ENCODE measurements at places on chromosomes 13 and 19.

DNA sequence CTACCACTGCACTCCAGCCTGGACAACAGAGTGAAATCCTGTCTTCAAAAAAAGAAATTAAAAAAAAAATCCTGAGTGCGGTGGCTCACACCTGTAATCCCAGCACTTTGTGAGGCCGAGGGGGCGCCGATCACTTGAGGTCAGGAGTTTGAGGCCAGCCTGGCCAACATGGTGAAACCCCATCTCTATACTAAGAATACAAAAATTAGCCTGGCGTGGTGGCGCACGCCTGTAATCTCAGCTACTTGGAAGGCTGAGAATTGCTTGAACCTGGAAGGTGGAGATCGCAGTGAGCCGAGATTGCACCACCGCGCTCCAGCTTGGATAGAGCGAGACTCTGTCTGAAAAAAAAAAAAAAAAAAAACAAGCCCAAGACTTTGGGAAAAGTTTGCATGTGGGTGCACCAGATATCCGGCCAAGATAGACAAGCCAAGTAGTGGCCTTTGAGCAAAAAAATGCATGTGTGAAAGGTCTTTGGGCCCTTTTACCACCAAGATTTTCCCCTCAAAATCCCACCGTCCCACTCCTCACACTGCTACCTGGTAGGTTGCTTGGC lies 5.7 kb downstream of the DNAJB1 start:
- peak; percentile 52 for DNase-seq

- no peak for DNase-seq
Measured at GRCh38 chr13:32589471-32589870, 3.2 kb downstream of the PDS5B start.

GRCh38 chr13:81293594-81294164 lies 952.8 kb upstream of the SPRY2 start:
- no peak for DNase-seq

- DNase-seq = no peak
Measured at GRCh38 chr13:97492684-97493371, 58.9 kb downstream of the RAP2A start.

DNA sequence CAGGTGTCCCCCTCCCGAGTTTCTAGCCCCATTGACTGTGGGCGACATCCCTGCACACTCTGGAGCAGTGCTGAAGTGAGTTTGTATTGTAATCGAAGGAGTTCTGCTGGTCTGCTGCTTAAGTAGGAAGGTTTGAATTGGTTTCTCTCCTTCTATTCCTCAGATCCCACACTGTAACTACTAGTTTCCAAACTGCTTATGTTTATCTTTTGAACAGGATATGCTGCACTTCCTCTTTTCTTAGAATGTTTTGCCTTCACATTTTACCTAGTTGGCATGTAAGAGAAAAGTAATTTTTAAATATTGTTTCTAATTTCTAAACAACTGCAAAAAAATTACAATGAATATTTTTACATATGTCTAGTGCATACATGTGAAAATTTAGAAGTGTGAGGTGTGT lies 511.8 kb downstream of the KLF12 start:
- no peak for DNase-seq

DNA sequence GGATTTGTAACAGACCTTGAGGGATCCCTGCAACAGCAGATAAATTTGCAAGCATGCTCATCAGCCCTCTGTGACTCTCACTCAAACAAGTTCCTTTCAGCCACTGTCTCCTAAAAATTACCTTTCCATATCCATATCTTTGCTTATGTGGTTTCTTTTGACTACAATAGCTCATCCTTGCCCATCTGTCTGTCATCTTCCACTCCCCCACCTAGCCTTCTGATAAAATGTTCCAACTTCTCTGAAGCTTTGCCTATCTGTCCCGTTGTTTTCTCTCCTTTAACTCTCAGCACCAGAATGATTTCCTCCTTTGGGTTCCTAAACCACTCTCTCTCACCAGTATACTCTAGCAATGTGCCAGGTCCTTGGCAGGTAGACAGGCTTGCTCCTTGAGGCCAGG lies 194.5 kb downstream of the VWA8 start:
- no peak for DNase-seq

GRCh38 chr13:42333613-42334328 lies 61.8 kb downstream of the AKAP11 start:
- no peak for DNase-seq

GRCh38 chr13:101451641-101452040 lies 834 bp upstream of the ITGBL1 start:
- no peak for DNase-seq

- no peak for DNase-seq
Measured at GRCh38 chr13:70593716-70594115, 485.5 kb upstream of the KLHL1 start.

GRCh38 chr13:20717581-20718542 lies 14.4 kb downstream of the IL17D start:
- no peak for DNase-seq

DNA sequence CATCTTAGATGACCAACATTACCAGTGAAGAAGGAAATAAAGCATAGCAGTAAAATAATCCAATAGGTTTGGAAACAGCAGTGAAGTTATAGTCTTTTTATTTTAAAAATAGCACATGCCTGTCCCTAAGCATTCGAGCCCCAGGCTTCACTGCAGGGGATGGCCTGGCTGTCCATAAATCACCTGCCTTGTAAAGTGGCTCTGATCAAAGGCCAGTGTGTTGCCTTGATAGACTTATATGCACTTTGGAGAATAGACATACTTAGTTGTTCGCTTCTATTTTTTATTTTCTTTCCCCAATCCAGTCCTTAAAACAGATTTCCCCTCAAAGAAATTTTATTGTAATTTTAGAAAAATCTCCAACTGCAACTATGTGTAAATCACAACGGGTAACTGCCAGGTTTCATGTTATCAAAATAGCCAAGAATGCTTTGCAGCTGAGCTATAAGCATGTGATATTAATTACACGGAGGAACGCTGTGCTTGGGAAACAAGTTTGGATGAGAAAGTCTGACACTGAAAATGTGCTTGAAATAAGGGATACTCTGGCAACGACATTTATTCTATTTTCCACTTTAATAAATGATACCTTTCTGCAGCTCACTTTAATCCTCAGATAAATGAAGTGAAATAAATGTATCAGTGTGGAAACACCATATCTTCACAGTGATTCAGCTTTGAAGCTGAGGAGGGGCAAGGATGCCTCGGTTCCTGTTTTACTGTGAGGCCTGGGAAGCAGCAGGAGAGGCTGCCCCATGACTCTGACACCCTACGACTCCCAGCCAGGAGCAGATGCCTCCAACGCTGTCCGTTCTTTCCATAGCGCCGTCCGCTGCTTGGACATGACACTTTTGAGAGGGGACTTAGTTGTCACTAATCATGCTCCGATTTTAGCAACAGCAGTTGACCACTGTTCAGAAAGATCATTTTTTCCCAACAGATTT lies 5.5 kb upstream of the METTL21C start:
- no peak for DNase-seq

- DNase-seq = no peak
Measured at GRCh38 chr13:62305756-62306155, 890.1 kb upstream of the PCDH20 start.

GRCh38 chr13:19818223-19818842 lies 35.6 kb upstream of the PSPC1 start:
- peak; percentile 1 for DNase-seq

DNA sequence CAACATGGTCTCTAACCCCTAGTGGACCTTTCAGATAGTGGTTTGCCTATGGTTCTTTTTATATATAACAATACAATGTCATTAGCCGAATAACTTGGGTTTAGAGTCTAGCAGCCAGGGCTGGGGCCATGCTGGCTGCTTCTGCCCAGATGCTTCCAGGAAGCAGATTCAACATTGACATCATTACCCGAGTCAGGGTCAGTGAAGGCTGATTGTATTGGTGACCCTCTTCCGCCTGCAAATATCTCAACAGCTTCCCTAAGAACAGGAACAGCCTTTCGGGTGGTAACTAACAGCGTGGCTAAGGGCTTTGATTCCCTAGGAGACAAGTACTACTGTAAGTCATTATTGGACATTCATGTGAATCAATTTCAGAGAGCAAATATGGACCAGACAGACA lies 476.4 kb downstream of the UQCRFS1 start:
- DNase-seq = no peak

DNA sequence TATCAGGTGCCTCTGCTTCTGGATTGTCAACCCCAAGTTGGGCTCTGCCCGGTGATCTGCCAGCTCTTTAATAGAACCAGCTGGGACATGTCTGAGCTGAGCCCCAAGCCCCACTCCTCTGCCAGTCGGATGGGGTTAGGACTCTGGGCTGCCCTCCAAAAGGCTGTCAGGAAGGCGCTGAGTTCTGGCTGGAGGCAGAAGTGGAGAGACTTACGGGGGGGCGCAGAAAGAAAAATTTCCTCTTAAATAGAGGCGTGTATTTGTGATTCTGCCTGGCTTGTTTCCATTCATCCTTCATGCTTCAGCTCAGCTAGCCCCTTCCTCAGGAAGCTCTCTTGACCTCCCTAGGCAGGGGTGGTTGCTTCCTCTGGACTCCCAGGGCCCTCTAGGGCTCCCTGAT lies 985 bp upstream of the KCNK6 start:
- no peak for DNase-seq

DNA sequence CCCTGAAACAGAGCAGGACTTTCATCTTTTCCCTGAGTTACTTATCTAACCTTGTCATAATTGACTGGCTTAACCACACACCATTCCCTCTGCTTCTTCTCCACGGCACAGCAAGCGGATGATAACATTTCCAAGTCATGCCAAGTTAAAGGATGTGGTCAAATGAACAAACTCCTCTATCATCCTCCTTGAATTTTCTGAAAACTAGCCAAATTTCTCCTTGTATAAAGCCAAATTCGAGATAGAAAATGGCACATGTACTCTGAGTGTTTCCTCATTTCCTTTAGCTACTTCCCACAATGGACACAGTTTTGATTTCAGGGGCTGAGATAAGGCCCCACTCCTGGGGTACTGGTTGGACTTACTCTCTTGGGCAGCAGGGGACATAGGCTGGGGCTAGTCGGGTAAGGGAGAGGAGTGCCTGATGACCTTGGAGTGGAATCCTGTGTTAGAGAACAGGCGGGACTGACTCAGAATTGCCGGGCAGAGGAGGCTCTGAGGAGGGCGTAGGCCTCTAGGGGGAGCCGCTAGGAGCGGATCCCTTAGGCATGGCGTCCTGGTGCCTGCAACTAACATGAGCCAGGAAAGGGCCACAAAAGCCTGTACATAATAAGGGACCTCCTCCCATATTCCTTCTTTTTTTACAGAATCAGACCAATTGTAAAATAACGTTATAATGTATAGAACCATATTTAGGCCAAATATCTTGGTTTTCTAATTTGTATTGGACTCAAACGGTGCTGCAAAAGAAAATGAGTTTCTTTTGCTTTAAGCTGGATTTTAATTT lies 20.3 kb upstream of the TMTC4 start:
- no peak for DNase-seq

GRCh38 chr19:22735911-22736645 lies 47.9 kb downstream of the ZNF99 start:
- DNase-seq = no peak

DNA sequence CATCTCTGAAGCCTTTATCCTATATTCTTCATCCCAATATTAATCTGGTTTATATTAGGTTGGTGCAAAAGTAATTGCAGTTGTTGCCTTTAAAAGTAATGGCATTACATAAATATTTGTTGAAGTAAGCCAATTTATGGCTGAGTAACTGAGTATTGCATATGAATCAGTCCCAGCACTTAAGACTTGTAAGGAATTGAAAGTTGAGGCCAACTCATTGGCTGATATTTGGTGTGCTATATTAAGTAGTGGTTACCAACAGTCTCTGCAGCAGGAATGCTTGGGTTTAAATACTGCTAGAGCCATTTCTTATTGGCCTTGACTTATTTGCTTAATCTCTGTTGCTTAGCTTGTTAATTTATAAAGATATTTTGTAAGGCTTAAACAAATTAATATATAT lies 460.7 kb downstream of the GPC6 start:
- DNase-seq = no peak

DNA sequence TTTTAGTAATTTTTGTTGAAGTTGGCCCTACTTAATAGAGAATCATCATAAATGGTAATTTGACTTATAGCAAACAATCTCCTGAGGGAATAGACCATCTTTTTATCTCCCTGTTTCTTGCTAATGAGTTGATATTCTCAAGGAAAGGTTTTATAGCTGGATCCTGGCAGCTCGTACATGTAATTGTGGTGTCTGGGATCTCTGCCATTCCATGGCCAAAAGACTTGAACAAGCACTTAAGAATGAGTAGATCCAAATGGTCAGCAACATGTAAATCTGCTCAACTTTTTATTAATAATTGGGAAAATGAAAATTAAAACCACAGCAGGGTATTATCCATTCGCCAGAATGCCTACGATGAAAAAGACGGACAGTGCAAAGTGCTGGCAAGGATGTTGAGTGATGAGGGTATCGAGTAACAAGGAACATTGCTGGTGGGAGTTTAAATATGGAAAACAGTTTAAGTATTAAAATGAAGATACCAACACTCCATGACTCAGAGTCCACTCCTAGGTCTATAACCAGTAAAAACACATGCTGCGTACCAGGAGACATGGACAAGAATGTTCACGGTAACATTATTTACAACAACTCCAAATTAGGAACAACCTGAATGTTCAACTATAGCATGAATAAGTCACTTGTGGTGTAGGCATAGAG lies 5.1 kb upstream of the GPR18 start:
- no peak for DNase-seq

- no peak for DNase-seq
Measured at GRCh38 chr19:19774354-19775033, 41.6 kb upstream of the ZNF14 start.

GRCh38 chr19:33377586-33378475 lies 4.3 kb downstream of the CEBPG start:
- no peak for DNase-seq

DNA sequence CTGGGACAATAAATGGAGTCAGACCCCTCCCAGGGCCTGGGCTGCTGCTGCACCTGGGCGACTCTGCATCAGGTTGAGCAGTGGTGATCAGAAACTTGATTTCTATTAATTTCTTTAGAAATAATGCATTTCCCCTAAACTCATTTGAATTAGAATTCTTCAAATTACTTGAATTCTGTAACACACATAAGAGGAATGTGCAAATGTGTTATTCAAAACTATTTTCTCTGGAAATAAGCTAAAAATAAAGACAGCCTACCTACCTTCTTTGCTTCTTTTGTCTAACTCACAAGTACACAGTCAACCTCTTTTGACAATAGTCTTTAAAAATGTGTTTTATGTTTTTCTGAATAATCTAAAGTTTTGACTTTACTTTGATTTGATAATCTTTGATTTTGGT lies 433.0 kb downstream of the KLF12 start:
- DNase-seq = no peak

DNA sequence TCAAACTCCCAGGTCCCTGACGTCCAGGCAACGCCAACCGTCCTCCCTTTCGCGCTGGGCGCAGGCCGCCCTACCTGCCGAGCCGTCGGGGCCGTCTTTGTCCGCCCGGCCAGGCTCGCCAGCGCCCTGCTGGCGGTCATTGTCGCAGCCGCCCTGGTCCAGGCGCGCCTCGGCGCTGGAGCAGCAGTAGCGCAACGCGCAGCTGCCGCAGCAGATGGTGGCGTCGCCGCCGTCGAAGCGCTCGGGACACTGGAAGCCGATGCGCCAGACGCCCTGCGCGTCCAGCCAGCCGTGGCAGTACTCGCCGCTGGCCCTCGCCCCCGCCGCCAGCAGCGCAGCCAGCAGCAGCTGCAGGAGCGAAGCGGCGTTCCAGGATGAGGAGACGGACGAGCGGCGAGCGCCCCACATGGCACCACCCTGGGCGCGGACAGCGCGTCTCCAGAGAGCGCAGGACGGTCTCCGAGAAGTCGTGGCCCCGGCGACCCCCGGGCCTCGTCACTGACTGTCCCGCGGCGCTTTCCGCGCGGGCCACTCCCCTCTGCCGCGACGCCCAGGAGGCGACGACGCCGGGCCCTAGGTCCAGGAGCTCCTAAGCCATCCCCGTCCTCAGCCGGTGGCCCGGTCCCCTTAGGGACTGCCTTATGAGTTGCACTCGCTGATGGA lies 1.1 kb downstream of the SHISA2 start:
- DNase-seq = no peak
